ENCODE measurements at places on chromosomes 11 and 22.

- no peak for DNase-seq
Measured at GRCh38 chr11:132472411-132473172, 1059.7 kb downstream of the OPCML start.

GRCh38 chr11:66363805-66364535 is 7.6 kb downstream of the SLC29A2 start:
- no peak for DNase-seq

DNA sequence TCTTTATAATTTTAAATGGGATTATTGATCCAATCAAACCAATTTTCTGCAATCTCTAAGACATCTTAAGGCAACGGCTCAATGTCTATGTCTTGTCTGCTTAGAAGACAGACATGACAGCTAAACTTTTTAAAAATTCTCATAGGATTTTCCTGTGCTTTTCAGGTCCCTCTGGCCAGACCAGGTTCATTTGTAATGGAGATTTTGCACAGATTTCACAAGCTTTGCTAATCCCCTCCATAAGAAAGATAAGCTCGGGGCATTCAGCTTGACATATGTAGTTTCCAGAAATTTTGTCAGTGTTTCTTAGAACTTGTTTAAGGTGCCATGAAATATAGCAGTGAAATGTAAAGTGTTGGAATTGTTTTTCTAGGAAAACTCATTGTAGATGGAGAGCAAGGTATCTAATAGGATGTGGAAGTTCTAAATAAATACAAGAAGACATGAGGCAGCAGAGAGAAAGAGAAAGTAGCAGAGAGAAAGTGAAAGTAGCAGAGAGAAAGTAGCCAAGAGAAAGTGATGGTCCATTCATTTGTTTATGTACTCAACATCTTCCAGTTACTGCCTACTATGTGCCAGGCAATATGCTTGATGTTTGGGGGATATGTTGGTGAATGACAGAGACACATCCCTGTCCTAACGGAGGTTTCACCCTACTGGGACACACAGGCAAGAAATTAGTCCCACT is 219.1 kb upstream of the ARHGAP42 start:
- DNase-seq: no peak

- no peak for DNase-seq
Measured at GRCh38 chr11:123519055-123519796, 89.2 kb downstream of the GRAMD1B start.

DNA sequence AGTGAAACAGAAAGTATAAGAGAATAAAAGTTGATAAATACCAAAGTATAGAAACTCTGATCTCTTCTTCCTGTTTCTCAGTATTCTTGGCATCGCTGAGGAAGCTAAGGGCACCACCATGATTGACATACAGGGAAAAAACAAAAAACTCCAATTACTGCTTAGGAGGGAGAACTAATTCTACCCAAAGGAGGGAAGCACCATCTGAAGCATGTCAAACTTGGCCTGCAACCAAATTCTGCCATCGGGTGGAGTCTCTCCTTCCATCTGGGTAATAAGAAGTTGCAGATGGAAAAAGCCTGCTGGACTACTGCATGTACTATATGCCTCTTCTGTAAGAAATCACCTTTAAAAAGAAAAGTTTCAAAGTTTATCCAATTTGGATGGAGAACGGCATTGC is 30.5 kb upstream of the PPP2R1B start:
- no peak for DNase-seq

DNA sequence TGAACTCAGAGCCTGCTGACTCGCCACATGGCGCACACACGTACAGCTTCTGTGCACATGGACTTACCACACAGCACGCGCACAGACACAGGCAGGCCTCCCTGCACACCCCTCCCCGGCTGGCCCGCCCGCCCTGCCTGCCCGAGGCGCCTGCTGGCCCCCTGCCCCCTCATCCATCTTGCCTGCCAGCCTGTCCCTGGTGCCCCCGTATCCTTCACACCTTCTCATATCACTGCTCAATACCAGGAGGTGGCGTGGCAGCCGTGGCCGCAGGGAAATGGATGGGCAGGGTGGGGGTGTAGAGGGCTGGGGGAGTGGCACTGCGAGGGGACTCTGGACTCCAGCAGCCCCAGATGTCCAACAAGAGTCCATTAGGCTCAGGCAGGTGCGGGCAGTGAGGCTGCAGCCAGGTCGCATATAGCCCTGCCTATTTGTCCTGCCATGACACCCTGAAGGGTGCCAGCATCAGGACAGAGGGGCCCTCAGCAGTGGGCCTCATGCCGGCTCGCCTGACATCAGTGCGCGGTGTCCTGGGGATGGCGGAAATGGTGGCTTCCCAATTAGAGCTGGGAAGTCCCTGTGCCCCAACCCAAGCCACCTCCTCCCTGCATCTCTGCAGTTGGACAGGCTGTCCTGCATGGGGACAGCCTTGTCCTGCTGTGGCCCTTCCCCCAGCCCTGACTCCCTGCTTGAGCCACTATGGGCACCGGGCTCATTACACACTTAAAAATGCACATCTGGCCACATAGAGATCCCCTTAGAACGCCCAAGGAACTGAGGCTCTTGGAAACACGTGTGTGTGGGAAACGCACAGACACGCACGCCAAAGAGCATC is 2.0 kb upstream of the TBX10 start:
- no peak for DNase-seq

DNA sequence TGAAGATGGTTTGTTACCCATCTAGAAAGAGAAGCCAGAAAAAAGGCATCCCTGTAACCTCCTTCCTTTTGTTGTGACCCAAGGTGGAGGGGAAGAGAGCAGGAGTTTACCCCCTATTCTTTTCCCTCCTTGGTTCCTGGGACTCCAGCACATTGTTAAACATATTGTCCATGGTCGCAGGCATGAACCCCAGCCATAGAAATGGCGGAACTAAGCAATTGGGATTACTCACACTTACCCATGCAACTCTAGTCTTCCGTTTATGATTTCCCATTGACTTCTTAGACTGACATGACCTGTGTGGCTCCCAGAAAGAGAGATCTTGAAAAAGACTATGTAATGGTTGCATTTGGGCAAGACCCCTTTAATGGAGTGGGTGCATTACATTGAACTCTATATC is 45.4 kb downstream of the OR4C46 start:
- no peak for DNase-seq

- no peak for DNase-seq
Measured at GRCh38 chr11:57248780-57249383, 11.8 kb upstream of the APLNR start.

DNA sequence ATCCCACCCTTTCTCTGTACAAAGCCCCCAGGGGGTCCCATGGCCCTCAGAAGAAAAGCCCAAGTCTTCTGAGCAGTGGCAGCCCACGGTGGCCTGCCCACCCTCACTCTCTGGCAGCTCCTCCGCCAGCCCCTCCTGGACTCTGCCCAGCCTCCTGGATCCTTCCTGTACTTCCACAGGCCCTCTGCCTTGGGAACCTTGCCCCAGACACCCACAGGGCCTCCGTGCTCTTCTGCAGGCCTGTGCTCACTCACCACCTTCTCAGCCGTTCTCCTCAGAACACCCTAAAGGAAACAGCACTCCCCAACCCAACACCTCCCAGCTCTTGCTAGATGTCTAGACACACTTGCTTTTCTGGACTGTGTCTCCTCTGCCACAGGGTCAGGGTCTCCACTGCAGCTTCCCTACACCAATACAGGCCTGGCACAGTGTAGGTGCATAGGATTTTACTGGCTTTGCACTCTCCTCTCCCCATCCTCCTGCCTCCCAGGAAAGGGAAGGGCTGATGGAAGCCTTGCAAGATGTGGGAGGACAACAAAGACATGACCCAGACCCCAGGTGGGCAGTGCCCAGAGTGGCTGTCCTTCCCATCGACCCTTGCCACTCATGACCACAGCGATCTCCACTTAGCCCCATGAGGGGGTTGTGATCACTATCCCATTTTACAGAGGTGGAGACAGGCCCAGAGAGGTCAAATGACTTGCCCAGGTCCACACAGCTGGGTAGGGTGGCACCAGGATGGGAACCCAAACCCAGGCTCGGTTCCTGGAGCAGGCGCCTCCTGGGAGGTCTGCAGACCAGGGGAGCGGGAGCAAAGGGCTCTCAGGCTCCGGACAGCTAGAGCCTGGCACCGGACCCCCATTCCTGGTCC is 2.0 kb downstream of the SCARF2 start:
- DNase-seq: no peak

DNA sequence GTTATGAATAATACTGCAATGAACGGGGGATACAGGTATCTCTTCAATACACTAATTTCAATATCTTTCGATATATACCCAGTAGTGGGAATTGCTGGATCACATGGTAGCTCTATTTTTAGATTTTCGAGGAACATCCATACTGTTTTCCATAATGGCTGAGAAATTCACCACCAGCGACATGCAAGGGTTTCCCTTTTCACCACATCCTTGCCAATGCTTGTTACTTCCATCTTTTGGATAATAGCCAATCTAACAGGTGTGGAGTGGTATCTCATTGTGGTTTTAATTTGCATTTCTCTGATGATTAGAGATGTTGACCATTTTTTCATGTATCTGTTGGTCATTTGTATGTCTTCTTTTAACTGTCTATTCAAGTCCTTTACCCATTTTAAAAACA is 5.9 kb downstream of the IL10RA start:
- DNase-seq: no peak

DNA sequence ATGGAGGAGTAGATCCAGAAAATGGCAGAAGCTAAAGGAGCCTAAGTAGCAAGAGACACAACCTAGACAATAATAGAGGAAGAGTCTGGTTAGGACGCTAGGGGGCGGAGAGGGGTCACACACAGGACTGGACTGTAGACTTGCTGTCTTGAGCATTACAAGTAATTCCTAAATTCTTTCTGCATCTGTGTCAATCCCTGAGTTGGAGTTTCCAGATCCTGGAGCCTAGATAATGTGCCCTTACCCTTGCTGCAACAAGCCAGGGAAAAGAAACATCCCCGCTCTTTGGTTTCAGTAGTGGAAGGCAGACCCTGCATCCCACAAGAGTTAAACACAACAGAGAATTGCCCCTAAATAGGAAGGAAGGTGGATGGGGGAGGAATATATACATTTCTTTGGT is 14.9 kb upstream of the CCDC73 start:
- DNase-seq: no peak

DNA sequence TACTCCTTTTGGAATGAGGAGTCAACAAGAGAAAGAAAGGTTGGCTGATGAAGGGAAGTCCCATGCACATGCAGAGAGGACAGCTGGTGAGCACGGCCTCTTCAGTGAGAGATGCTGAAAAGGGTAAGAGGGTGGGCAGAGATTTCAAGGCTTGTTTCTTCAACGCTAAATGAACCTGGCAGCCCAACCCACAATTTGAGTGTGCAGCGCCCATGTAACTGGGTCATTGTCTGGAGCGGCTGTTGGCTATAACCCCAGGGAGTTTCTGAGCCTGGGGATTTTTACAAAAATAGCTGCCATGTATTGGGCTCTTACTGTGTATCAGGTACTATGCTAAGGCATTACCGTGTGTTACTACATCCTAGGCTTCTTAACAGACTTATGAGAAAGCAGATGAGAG is 594.1 kb downstream of the ETS1 start:
- DNase-seq: no peak

GRCh38 chr11:38274031-38274430 is 1676.0 kb upstream of the RAG2 start:
- no peak for DNase-seq

GRCh38 chr11:1238767-1239595 is 16.1 kb downstream of the MUC5B start:
- no peak for DNase-seq

GRCh38 chr22:44482776-44483175 is 15.3 kb downstream of the RTL6 start:
- no peak for DNase-seq

DNA sequence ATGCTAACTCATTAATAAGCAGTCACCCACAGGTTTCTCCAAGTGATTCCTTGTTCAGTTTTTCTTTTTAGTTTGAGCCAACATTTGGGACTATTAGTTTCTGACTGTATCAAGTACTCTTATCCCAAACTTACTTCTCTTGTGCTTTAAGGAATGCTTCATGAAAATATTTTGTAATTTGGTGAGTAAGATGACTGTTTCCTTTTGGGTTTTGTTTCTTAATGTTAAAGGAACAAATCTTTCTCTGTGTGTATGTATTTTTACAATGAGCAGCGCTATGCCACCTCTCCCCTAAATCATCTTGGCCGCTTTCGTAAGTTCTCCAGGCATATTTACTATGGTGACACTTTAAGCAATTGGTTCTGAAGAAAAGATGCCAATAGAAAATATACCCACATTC is 72.4 kb downstream of the LDLRAD3 start:
- DNase-seq: no peak

DNA sequence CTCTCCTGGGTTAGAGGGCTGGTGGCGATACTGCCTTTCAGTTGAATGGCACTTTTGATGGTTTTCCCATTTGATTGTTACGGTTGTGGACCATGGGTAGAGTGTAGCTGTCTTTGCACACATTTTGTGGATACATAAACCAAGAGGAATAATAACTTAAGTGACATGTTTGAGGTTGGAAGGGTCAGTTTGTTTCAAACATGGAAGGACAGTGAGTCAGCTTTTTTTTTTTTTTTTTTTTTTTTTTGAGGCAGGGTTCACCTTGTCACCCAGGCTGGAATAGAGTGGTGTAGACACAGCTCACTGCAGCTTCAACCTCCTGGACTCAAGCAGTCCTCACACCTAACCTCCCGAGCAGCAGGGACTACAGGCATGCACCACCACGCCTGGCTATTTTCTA is 41.1 kb downstream of the PPFIA1 start:
- DNase-seq: no peak

- DNase-seq: no peak
Measured at GRCh38 chr11:118418766-118419165, 17.4 kb downstream of the ATP5MG start.

DNA sequence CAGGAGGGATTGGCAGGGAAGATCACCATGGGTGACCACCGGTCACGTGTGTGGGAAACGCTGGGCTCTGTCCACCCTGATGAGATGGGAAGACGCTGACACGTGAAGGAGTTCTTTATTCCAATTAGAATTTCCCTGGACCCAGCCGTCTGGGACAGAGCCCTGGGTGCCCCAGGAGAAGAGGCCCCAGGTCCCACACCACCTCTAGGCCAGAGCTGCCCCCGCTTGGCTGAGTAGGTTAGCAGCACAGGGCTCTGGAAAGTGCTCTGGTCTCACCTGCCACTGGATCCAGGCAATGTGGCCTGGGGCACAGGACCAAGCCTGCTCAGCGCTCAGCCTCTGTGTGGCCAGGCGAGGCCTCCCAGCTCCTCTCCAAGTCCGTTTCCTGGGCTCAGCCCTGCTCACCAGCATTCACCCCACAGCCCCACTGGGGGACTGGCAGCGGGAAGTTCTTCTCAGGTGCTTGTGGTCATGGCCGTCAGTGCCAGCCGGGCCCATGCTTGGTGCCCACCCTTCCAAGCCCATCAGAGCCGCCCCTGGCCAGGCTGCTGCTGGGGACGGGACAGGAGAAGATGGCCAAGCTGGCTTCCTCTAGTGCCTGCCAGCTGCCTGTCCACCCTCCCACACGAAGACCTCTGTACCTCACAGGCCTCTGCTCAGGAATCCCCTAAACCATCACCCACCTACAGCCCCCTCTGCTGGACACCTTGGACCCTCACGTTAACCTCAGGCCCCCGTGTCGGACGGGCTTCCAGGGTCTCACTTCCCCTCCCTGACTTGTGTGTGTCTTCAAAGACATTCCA is 62.5 kb upstream of the FGF3 start:
- DNase-seq: no peak
